Omental fat pad (tissue), 4 donors: ENCODE measurements at places on chromosomes 5 and 9.

DNA sequence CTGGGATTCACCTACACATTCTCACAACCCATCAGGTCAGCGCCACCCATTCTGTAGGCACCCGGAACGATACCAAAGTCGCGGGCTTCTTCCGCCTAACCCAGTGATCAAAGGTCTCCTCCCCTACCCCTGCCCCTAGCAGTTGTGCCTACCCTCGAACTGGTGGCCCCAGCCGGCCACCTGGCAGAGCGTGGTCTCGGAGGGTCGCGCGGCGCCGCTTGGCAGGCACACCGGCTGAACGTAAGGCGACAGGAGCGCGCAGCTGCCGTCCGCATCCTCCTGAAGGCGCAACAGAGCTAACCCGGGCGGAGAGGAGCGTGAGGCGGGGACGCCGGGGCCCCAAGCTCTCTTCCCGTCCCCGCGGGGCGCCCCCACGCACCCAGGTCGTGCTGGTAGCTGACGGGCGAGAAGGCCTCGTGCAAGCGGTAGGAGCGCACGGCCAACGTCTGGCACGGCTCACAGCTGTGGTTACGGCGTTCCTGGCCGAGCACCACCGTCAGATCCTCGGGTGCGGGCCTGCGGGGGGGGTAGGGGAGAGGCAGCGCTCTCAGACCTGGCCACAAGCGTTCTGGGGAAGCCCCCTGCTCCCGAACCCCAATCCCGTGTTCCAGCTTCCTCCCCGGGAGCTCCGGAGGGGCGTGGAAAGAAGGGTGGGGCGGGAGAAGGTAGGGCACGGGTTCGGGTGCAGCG is 2.8 kb upstream of the PFN3 start:
- no peak for DNase-seq

DNA sequence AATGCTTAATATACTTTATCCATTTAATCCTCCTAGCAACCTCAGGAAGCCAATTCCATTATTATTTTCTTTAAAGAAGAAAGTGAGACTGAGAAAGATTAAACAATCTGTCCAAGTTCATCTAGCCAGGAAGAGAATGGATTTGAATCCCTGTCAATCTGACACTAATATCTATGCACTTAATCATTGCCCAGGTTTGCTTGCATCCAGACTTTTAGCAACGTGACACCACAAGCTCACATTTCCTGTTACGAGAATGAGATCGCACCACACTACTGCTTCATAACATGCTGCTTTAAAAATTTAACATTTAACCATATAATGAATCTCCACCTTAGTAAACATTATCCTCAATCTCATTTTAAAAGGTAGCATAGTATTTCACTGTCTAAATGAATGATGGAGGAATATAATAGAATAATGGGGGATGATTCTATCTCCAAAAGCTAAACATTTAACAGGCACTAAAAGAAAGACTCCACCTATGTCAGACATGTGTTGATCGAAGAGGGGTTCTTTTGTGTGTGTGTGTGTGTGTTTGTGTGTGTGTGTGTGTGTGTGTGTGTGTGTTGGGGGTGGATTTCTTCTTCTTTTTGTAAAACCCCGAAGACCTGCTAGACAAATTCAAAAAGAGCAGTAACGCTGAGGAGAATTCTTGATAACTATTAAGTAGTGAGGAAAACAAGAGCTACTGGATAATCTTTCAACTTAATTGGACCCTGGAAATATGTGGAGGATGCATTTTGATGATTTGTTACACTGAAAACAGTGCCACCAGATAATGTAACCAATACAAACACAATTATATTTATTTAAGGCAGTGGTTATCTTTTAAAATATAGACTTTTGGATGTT is 138.7 kb upstream of the NR3C1 start:
- DNase-seq, result no peak

DNA sequence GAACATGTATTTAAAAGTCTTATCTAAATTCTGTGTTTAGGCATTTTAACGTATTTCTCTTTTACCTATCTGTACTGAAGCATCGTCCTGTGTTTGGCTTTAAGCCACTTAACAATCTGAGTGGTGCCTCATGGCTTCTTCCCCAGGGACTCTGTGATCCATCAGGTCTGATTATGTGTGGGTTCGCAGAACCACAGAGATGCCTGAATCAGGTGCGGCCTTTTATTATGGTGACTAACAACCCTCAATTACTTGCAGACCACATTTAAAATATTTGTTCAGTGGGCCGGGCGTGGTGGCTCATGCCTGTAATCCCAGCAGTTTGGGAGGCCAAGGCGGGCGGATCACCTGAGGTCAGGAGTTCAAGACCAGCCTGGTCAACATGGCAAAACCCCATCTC is 39.6 kb upstream of the SAP30L start:
- no peak for DNase-seq

- no peak for DNase-seq
Observed at GRCh38 chr5:111552896-111553295, 40.6 kb upstream of the STARD4 start.

DNA sequence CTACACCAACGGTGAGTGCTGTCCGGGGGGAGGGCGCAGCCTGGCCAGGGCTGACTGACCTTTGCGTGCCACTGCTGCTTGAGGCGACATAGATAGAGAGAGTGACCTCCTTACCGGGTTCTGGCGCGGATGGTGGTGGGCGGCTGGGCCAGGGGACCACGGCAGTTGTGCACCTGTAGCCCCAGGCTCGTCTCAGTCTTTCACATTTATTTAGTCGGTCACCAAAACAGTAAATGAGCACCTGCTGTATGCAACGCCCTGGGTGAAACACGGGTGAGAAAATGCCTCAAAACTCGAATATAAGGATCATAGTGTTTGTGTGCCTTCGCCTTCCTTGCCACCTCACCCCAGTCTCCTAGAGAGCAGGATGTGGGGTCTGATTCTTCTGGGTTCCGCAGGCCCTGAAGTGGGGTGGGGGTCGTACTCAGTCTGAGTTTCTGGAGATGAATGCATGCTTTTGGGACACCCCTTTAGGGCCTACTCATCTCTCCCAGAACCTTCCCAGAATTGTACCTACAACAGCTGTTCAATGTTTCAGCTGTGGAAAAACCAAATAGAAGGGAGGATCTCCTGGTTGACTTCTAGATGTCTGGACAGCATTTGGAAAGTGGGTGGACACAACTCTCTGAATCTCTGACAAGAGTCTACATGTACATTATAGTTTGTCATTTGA is 714 bp downstream of the SEC24A start:
- DNase-seq, result peak; percentile 27

- DNase-seq, result no peak
Observed at GRCh38 chr5:10192309-10192708, 57.4 kb downstream of the ATPSCKMT start.

DNA sequence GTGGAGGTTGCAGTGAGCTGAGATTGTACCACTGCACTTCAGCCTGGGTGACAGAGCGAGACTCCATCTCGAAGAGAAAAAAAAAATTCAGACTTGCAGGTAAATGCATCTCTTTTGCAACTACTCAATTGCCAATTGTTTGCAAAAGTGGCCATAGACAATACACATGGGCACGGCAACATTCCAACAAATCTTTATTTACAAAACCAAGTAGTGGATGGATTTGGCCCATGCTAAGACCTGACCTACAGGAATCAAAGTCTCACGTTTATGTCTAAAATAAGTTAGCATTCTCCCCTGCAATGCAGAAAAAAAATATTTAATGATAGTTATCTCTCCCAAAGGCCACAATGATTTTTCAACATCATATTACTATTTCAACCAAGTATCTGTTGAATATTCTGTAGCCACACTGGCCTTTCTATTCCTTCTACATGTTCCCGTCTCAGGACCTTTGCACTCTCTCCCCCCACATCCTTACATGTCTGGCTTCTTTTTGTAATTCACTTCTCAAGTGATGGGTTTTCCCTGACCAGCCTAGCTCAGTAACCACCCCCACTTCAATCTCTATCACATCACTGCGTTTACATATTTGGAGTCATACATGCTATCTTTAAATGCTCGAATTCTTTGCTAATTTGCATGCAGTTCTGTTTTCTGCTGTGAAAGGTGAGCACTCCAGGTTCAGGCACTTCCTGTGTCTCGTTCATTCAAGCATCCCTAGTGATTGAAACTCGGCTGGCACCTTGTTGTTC is 54.2 kb downstream of the FNBP1 start:
- no peak for DNase-seq

DNA sequence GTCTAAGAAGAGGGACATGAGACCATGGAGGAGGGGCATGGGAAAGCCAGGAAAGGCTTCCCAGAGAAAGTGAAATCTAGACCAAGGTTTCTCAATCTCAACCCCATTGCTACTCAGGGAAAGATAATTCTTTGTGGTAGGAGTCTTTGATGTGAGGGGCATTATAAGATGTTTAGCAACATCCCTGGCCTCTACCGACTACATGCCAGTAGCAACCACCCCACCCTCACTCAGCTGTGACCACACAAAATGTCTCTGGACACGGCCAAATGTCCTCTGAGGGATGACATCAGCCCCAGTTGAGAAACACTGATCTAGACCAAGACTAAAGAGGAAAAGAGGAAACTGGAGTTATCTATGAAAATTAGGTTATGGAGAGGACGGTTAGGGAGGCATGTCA is 298.5 kb upstream of the KIF2A start:
- DNase-seq, result no peak

GRCh38 chr5:65482736-65483545 is 1.2 kb upstream of the ADAMTS6 start:
- DNase-seq, result no peak

DNA sequence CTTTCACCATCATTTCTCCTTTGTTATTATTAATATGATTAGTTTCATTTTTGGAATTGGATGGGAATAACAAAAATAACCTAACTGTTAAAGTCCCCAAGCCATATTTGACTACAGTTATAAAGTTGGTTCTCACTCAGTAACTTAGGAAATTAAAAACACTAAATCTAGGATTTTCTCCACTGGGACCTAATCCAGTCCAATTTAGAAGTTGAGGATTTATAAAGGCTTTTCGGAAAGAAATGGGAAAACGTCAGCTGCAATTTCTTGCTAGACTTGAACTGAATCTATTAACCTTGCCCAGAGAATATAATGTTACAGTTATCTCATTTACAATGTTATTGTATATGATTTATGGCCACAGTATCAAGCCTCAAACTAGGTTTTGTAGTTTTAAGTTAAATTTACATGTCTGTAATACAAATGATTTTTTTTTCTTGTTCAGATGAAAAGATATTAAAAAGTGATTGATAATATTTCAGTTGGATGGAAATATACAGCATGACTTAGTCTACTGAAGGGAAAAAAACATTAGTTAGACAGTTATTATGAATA is 524.3 kb upstream of the GRAMD2B start:
- DNase-seq, result no peak

DNA sequence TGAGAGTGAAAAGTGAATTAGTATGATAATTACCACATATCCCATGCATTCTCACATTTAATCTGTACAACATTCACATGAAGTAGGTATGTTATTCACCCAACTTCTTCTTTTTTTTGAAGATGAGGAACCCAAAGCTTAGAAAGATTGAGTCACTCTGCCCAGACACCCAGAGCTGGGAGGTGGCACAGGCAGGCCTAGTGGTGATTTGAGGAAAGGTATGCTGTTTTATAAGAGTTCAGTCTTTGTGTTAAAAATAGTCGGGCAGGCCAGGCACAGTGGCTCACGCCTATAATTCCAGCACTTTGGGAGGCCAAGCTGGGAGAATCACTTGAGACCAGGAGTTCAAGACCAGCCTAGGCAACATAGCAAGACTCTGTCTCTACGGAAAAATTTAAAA is 285.3 kb downstream of the NR3C1 start:
- DNase-seq, result no peak

- DNase-seq, result no peak
Observed at GRCh38 chr5:72296256-72296655, 23.8 kb downstream of the MRPS27 start.

GRCh38 chr9:109997682-109998081 is 210.3 kb downstream of the C9orf152 start:
- DNase-seq, result no peak

DNA sequence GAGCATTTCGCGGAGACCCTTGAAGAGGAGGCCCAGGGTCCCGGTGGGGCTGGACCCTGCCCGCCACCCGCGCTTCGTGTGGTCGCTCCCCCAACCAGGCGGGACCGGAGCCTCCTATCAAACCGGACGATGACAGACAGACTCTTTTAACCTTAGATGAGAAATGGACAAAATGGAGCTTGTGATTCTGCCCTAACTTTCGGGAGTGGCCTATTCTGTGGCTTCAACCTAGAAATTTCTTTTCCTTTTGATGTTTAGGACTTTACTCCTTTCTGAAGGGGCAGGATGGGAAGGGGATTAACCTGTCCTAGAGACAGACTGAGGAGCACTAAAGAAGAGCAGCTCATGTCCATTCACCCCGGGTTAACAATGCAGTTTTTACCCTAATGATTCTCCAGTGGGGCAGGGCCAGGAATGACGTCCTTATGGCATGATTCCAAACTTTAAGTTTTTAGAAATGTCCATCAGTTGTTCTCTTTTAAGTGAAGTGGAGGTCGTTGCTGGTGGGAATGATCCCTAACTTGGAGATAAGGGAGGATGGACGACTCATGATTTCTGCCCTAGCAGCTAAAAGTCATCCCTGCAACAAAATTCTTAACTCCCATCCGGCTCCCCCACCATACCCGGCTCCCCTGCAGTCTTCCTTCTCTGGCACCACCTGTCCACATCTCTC is 1.0 kb downstream of the NIPSNAP3A start:
- DNase-seq, result no peak

GRCh38 chr5:38527475-38527874 is 29.0 kb downstream of the LIFR start:
- no peak for DNase-seq

GRCh38 chr9:134640506-134641172 is 964 bp upstream of the COL5A1 start:
- no peak for DNase-seq

- DNase-seq, result no peak
Observed at GRCh38 chr5:73496984-73497457, 1.2 kb upstream of the BTF3 start.

DNA sequence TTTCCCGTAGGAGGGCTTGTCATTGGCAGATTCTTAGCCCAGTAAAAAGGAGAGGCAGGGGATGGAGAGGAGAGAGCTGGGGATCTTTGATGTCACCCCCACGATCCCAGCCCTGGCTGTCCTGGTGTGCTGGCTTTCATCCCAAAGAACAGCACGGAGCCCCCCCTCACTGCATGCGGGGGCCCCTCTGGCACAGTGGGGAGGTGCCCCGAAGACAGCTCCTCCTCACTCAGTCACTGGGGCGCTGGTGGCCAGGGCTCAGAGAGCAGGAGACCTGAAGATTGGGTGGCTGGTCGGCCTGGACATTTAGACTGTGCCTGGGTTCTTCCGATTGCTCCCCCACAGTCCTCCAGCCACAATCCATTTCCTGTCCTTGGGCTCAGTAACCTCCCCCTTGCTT is 207.5 kb downstream of the MELK start:
- no peak for DNase-seq

- DNase-seq, result no peak
Observed at GRCh38 chr5:150112201-150113046, 26.1 kb upstream of the CSF1R start.

GRCh38 chr9:94010980-94011533 is 55.9 kb upstream of the BARX1 start:
- DNase-seq, result no peak
